ENCODE measurements at places on chromosomes 4 and X.

DNA sequence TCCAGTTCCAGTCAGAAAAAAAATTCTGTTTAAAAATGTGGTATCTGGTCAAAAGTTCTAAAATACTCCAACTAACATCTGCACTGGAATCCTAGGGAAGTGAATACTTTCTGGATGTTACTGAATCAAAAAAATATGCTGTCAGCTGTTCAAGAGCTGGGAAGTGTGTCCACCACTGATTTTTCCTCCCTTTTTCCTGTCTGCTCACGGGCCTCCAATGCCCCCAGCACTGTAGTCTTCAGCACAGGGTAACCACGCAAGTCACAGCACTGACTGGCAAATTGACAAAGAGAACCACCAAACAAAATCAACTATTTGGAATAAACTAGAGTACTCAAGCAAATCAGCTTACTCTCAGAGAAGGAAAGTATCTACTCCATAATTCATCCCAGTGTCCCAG lies 9.9 kb downstream of the VEGFC start:
- peak; percentile 35 for DNase-seq

DNA sequence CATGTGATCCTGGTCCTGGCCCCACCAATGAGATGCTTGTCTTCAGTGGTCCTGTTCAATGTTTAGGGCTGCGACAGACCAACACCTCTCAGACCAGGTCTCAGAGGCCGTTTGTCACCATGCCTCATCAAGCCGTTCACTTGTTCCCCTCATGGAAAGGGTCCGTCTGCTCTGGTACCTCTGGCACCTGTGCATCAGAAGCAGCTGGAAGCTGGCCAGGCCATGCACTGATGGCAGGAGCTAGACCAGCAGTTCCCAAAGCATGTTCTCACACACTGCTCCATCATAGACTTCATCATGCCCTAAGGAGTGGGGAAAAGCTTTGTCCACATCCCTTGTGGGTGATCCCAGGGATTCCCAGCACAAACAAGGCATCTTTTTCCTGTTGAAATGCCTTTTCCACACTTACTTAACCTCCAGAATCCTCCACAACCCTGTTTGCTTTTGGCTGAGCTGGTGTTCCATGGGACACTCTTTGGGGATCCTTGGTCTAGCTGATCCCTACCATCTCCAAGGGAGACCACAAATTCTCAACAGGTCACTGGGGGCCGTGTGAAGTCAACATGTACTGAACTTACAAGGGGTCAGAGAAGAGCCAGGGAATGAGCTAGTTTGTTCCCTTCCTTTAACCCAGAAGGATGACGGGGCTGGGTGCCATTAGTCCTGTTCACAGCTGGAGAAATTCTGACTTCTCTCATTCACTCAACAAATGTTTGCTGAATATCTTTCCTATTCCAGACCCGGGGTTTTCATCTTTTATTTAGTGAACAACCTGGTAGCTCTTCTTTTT lies 21.8 kb downstream of the SH3TC1 start:
- no peak for DNase-seq

DNA sequence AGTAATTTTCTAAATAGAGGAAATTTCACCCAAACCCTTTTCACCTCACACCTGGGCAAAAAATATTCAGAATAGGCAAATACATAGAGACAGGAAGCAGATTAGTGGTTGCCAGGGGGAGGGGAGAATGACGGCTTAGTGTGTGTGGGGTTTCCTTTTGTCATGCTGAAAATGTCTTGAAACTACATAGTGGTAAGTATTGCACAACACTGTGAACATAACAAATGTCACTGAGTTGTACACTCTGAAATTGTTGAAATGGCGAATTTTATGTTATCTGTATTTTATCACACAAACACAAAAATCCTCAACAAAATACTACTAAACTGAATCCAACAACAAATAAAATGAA lies 60.7 kb upstream of the PLAC1 start:
- no peak for DNase-seq

DNA sequence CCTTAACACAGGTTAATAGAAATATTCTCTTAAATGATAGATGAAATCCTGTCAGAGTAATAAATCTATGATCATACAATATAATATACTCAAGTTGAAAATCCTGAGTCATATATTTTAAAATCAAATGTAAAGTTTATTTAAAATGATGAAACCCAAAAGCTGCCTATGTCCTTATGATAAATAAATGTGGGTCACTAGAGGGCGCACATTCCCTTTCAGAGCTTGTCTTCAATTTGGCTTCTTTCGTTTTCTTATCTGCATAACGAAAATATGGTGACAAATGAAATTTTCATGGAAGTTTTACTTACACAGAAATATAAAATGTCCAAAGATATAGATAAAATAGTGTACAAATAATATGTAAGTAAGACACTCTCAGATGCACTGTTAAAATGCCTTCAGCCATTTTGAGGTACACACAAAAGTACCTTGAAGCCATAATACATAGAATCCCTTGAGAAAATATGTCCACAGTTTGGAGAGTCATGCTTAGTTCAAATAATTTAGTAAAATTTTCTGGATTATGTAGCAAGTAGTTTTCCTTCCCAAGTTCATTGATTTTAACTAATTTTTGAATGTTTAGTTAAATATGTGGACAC lies 680.4 kb downstream of the DMD start:
- DNase-seq = no peak

- no peak for DNase-seq
Observed at GRCh38 chrX:77945910-77946545, 23.4 kb downstream of the PGAM4 start.

GRCh38 chr4:37989398-37990260 lies 29.4 kb downstream of the PTTG2 start:
- DNase-seq = no peak

DNA sequence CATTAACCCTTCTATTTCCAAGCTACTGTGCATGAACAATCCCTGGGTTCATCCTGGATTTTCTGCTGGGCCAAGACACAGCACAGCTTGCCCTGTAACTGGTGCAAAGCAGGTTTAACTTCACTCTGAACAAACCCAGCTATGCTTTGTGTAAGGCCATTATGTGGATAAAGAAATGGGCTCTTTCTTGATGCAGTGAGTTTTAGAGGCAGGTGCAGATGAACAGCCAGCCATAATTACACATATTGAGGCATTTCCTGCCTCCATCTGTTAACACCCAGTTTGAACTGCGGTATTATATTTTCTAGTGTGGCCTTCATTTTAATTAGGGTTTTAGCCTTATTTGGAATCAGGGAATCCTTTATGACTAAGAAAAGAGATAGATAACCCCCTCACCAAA lies 68.7 kb upstream of the ARX start:
- no peak for DNase-seq

DNA sequence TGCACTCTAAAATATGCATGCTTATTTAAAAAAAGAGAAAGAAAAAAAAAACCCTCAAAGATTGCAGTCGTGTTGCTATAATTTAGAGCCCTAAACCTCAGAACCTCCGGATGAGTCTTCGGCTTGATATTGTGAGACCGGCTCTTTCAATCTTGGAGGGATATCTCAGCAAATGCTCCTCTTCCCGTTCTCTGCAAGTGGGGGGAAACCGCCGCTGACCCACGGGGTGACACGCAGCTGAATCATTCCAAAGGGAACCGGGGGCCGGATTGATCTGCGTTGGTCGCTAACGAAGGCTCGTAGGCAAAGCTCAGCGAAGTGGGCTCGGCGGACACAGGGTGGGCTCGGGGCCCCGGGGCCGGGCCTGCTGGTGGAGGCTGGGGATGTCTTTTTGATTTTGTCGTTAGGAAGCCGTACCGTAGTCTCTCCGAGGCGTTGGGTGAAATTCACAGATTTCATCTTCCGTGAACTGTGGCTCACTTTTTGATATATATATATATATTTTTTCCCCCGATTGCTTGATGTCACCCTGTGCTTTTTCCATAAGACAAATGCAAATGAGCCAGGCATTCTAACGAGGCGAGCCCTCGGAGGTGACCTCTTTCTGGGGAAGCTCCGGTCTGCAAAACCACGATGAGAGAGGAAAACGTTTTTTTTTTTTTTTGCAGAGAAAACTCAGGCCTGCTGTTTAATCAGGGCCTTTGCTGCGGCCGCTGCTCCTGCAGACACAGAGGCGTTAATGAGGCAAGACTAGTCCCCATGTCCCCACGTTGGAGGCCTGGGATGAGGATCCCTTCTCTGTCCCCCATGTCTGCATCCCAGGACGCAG lies 110.7 kb upstream of the PPP2R3B start:
- DNase-seq = no peak

GRCh38 chrX:70026112-70026850 lies 23.5 kb downstream of the AWAT2 start:
- no peak for DNase-seq

- DNase-seq = no peak
Observed at GRCh38 chr4:17152941-17153540, 254.6 kb upstream of the LDB2 start.

- no peak for DNase-seq
Observed at GRCh38 chrX:129650821-129651510, 3.8 kb downstream of the APLN start.

- DNase-seq = no peak
Observed at GRCh38 chr4:80875642-80876041, 154.9 kb upstream of the BMP3 start.

- DNase-seq = peak; percentile 68
Observed at GRCh38 chr4:147733716-147734344, 1.9 kb downstream of the ARHGAP10 start.

- no peak for DNase-seq
Observed at GRCh38 chr4:185909972-185910371, 98.0 kb upstream of the SORBS2 start.

GRCh38 chr4:114474188-114474800 lies 124.3 kb upstream of the UGT8 start:
- no peak for DNase-seq

DNA sequence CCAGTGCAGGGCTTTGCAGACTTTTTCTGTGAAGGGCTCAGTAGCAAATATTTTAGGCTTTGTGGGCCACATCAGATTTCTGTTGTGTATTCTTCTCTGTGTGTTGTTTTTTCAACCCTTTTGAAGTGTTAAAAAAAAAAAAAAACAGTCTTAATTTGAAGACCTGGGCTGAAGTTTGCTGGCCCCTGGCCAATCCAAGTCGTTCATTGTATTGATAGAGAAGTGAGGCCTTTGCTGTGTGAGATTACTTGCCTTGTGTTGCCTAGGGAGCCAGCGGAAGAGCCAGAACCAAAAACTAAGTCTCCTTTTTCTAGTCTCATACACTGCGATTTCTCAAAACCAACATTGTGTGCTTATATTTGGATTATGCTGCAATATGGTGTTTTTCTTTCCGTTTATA lies 46.9 kb downstream of the MTM1 start:
- DNase-seq = no peak

- DNase-seq = no peak
Observed at GRCh38 chr4:139685180-139685579, 19.6 kb downstream of the MGST2 start.

DNA sequence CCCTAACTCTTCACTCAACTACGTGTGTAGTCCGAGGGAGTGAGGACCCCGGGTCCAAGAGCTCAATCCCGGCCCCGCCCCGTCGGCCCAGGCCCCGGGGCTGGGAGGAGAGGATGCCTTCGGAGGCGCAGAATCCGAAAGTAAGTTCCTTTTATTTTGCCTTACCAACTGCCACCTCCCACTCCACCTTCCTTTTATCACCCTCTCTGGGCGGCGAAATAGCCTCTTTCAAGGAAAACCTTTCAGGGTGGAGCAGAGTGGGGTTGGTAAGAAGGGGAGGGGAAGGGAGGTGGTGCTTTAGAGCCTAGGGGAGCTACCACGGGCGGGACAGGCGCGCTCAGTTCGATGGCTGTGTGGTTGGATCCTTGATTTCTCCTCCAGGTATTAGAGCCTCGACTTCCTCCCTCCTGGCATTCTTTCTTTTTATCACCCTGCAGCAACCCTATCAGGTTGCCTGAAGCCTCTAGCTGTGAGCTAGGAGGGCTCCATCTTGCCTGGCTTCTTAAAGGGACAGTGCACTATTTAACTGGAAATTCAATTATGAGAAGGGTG lies 191.2 kb downstream of the RRAGB start:
- DNase-seq = no peak

DNA sequence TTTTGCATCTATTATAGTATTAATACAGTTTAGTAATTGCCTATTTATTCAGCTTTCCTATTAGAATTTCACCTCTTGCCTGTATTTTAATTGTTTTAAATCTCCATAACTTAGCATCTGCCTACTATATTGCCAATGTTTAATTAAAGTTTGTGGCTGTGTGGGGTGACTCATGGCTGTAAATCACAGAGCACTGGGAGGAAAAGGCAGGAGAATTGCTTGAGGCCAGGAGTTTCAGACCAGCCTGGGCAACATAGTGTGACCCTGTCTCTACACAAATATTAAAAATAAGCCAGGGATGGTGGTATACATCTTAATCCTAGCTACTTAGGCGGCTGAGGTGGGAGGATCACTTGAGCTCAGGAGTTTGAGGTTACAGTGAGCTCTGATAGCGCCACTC lies 14.5 kb upstream of the CCSER1 start:
- DNase-seq = no peak

DNA sequence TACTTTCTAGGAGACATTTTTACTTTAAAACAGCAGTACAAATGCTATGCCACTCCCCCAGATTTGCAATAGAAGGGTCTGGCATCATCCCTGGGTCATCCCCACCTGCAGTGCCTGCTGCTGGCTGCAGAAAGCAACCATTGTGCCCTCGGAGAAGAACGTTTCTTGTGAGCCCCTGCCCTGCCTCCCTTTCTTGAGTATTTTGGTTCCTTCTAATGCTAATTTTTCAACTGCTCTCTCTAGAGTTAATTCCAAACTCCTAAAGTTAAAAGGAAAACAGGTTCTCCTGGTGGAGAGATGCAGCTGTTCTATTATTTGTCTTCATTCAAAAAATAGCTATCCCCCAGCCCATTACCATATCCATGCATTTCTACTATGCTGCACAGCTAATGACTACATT lies 107.1 kb downstream of the IDS start:
- no peak for DNase-seq

GRCh38 chr4:89158884-89159503 lies 47.7 kb downstream of the TIGD2 start:
- DNase-seq = peak; percentile 44

DNA sequence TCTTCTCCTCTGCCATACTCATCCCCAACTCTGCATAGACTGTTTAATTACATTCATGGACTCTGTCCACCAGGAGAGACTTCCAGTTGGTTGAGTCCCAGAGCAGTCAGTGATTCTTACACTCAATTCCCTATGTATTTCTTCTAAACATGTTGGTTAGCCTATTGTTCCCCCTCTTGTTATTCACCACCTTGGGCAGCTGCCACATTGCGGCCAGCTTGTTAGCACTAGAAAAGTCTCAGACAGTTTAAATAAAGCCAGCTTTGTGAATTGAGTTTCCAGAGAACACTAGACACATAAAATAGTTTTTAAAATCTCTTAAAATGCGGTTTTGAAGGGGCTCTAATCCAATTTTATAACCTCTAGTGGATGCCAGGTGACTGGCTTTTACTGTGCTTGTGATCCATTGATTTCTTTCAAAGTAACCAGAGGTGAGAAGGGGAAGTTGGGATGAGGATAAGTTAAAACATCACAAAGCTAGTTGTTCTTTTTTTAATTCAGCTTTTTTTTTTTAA lies 827.7 kb downstream of the FSTL5 start:
- DNase-seq = no peak

DNA sequence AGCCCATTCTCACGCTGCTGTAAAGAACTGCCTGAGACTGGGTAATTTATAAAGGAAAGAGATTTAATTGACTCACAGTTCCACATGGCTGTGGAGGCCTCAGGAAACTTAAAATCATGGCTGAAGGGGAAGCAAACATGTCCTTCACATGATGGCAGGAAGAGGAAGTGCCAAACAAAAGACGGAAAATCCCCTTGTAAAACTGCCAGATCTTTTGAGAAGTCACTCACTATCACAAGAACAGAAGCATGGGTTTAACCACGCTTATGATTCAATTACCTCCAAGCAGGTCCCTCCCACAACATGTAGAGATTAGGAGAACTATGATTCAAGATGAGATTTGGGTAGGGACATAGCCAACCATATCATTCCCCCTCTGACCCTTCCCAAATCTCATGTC lies 335.5 kb downstream of the IL15 start:
- DNase-seq = no peak

Measured in fibroblast of gingiva (primary cell).